NCI-H1048 (cell line): ENCODE measurements at places on chromosomes 5 and 9.

GRCh38 chr5:168603746-168604145 is 24.6 kb upstream of the PANK3 start:
- DNase-seq = no peak

- no peak for DNase-seq
These were observed 8.5 kb downstream of the INSYN2B start for GRCh38 chr5:169971780-169972179.

GRCh38 chr9:8096091-8096490 is 296.5 kb upstream of the DMAC1 start:
- DNase-seq = no peak

DNA sequence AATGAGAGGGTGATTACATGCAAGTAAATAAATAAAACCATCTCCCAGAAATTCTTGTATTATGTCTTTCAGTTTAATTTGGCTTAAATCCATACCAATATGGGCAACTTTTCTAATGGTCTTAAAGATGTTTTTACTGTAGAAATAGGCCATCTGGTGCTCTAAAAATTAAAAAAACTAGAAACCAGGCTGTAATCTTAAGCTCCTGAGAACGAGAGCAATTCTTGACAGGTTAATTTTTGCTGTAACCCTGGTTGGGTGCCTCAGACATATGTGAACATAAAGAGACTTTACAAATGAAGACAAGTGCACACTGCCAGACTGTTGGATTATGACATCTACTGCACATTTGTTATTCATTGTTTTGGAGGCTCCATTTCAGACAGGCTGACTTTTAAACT is 246.8 kb upstream of the DAB2 start:
- no peak for DNase-seq

DNA sequence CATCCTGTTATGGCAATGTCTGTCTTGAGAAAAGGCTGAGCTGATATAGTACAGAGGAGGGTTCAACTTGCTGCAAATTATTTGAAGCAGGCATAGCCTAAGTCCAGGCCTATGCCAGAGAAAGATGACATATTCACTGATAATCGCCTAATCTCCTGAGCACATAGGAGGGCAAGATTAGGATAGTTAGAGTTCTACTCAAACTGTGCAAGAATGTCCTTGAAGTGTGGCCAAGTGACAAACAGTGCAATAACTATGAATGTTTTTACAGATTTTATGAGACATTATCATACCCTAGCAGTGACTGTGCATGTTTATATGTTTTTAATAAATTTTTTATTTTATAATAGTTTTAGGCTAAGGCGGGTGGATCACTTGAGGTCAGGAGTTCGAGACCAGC is 96.2 kb downstream of the TSSK1B start:
- no peak for DNase-seq

DNA sequence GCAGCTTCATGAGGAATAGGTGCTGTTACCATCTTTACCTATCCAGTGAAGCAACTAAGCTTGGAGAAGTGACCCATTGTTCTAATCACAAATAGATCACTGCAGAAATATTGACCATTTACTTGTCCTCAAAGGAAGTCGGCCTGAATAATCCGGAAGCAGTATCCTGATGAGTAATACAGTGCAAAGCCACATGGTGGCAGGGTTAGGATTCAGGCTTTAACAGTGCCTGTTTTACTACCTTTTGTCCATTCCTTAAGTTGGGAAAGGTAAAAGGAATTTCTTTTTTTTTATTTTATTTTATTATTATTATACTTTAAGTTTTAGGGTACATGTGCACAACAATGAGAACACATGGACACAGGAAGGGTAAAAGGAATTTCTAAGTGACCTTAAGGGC is 336.3 kb downstream of the KDM4C start:
- no peak for DNase-seq

DNA sequence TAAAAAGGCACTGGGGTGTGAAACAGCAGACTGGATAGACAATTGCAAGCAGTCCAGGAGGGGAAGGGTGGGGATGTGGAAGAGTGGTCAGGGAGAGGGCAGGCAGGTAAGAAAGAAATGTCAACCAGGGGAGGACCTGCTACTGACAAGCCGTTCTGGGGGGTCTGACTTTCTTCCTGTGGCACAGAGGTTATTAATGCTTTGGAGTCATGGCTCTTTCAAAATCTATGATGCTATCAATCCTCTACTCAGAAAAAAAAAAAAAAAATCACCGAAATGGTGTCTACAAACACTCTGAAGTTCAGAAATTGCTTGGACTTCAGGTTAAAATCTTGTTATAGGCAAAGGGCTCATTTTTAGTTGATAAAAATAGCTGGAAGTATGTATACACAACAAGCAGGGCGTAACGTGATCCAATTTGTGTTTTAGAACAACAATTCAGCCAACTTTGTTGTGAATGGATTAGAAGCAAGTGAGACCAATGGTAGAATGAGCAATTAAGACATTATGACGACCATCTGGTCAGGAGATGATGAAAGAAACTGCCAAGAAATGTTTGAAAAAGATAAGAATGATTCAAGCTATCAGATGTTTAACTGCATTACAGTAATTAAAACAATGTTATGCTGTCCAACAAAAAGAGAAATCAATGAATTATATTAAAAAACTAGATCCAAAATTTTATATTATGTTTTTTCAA is 255.2 kb downstream of the DEPDC1B start:
- DNase-seq = no peak

DNA sequence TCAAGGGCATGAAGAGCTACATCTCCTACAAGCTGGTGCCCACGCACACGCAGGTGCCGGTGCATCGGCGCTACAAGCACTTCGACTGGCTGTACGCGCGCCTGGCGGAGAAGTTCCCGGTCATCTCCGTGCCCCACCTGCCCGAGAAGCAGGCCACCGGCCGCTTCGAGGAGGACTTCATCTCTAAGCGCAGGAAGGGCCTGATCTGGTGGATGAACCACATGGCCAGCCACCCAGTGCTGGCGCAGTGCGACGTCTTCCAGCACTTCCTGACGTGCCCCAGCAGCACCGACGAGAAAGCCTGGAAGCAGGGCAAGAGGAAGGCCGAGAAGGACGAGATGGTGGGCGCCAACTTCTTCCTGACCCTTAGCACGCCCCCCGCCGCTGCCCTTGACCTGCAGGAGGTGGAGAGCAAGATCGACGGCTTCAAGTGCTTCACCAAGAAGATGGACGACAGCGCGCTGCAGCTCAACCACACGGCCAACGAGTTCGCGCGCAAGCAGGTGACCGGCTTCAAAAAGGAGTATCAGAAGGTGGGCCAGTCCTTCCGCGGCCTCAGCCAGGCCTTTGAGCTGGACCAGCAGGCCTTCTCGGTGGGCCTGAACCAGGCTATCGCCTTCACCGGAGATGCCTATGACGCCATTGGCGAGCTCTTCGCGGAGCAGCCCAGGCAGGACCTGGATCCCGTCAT is 1.4 kb downstream of the SNX18 start:
- no peak for DNase-seq

DNA sequence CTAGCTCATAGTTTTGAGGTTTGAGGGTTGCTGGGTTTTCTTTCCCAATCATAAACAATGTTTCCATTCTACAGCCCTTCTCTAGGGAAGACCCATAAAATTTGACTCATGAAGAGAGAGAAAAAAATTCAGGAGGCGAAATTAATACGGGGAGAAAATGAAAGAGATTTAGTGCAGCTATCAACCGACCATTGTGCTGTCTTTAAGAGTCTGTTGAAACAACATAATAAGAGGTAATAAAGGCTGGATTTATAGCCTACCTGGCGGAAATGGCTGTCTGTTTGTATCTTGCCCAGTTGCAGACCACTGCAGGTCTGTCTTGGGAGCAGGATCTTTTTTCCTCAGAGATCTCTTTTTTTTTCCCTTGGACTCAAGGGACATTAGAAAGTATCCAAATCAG is 66.9 kb downstream of the TLR4 start:
- no peak for DNase-seq

- DNase-seq = no peak
These were observed 219.0 kb downstream of the HTR1A start for GRCh38 chr5:63743096-63743798.

DNA sequence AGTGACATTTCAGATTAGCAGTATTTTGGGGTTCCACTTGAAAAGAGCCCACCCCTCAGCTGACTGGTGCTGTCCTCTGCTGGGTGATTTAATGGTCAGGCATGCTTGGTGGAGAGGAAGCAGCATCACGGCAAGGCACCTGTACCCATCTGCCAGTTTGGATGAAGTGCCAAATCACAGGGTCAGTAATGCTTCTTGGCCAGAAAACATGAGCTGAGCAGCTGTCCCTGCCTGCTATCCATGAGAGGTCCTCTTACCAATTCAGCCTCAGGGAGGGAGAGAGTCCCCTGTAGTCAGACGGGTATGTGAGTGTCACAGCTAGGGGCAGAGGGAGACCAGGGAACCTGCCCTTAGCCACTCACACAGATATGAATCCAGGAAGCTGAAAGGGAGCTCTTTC is 137.9 kb downstream of the SEC61B start:
- DNase-seq = no peak

- no peak for DNase-seq
These were observed 110.8 kb downstream of the PCSK1 start for GRCh38 chr5:96322217-96322616.

GRCh38 chr5:69084195-69084594 is 9.6 kb upstream of the SLC30A5 start:
- DNase-seq = no peak

GRCh38 chr9:38018958-38019602 is 49.9 kb downstream of the SHB start:
- no peak for DNase-seq

- peak; percentile 69 for DNase-seq
These were observed 608.0 kb upstream of the ACO1 start for GRCh38 chr9:31776471-31776870.

GRCh38 chr5:180467028-180467975 is 26.9 kb upstream of the CNOT6 start:
- DNase-seq = no peak

DNA sequence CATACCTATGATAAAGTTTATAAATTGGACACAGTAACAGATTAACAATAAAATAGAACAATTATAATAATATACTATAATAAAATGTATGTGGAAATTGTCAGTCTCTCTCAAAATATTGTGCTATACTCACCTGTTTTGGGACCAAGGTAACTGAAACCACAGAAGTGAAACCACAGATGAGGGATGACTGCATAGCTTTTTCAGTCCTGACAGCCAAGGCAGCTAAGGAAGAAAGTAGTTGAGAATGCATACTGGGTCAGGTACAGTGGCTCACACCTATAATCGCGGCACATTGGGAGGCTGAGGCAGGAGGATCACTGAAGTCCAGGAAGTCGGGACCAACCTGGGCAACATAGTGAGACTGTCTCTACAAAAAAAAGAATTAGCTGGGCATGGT is 8.9 kb downstream of the SRP19 start:
- DNase-seq = no peak

DNA sequence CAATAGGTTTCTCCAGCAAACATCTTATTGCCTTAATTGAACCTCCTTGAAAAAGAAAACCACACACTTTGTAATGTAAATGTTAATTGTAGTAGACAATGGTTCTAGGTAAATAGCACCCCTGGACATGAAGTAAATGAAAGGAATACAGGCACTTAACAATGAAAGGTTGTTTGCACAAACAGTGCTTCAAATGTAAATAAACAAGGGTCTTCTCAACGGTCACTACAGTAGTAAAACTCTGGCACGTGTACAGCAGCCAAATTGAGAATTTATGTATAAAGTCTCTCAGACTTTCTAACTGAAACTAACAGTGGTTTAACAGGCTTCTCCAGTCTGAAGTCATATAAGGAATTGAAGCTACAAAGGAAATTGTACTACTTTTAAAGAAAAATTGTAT is 218.3 kb downstream of the MEF2C start:
- DNase-seq = no peak

- no peak for DNase-seq
These were observed 22.4 kb downstream of the DDX31 start for GRCh38 chr9:132647355-132647754.

- DNase-seq = no peak
These were observed 14.3 kb upstream of the JADE2 start for GRCh38 chr5:134510970-134511795.

GRCh38 chr9:20242510-20243189 is 379.6 kb downstream of the MLLT3 start:
- no peak for DNase-seq

- no peak for DNase-seq
These were observed 726.1 kb upstream of the WWC1 start for GRCh38 chr5:167565189-167565954.

- no peak for DNase-seq
These were observed 144.9 kb downstream of the CDK5RAP2 start for GRCh38 chr9:120435091-120435490.

GRCh38 chr9:87683751-87684626 is 41.9 kb upstream of the CTSL start:
- no peak for DNase-seq

GRCh38 chr9:105259274-105259673 is 14.8 kb downstream of the SLC44A1 start:
- no peak for DNase-seq

DNA sequence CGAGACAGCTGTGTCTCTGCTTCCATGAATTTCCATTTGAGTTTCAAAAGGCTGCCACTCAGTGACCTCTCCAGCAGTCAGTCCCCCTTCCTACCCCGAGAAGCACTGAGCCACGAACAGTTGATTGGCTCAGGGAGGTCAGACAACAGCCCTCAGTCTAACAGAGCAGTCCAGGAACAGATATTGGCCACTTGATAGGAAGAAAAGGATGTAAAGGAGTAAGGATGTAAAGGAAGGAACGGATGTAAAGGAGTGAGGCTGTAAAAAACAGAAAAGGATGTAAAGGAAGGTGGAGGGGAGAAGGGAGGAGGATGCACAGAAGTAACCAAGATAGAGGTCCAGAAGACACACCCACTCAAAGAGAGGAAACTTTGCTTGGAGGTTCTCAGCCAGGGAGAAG is 3.2 kb upstream of the NR4A3 start:
- DNase-seq = no peak

- no peak for DNase-seq
These were observed 22.2 kb upstream of the ZNF366 start for GRCh38 chr5:72529383-72529782.

GRCh38 chr5:32320576-32320975 is 7.8 kb upstream of the MTMR12 start:
- DNase-seq = no peak

- DNase-seq = no peak
These were observed 4.9 kb downstream of the RXFP3 start for GRCh38 chr5:33941090-33941489.

- DNase-seq = no peak
These were observed 36.9 kb upstream of the TMEM250 start for GRCh38 chr9:136155576-136155975.

- no peak for DNase-seq
These were observed 2.5 kb upstream of the RGMB start for GRCh38 chr5:98770911-98771322.

- no peak for DNase-seq
These were observed 172.2 kb downstream of the CCDC192 start for GRCh38 chr5:127875235-127876021.

GRCh38 chr5:3345195-3345594 is 250.4 kb upstream of the IRX1 start:
- DNase-seq = no peak

GRCh38 chr5:10351199-10351905 is 2.1 kb upstream of the MARCHF6 start:
- no peak for DNase-seq

DNA sequence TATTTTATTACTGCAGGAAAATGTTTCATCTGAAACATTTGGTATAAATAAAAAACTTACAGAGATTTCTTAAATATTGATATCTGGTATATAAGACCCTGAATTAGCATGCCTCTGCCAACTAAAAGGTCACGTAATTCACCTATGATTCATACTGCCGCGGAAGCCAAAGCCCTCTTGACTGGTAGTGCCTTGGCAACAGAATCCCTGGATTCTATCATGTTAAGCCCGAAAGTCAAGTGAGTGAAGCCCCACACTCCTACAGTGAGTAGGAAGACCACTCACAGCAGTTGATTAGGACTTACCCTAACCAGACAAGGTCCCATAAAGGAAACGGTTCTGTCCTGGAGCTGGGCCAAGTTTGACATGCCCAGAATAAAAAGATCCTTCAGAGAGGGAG is 175.6 kb upstream of the NREP start:
- no peak for DNase-seq
